Activated CD4-positive, alpha-beta T cell treated with anti-CD3 and anti-CD28 coated beads for 36 hours (primary cell): ENCODE measurements at places on chromosomes 11 and 22. TPM values are rescaled to one million over a fixed set of nuclear protein-coding genes. Genes with fewer than 3 reads are reported as not detected.

- DNase-seq: peak; percentile 40
- H3K4me1 ChIP-seq: peaks cover 68% of the 10 kb centered on the region
- H3K4me3 ChIP-seq: peak overlapping the region; percentile 92
- peaks cover 33% of the 10 kb centered on the region for H3K36me3 ChIP-seq
- peak overlapping the region; percentile 92 for H3K27ac ChIP-seq
Measured at GRCh38 chr22:37485395-37486223, 575 bp downstream of the MFNG start.

GRCh38 chr22:28297504-28297903 is 378.4 kb upstream of the PITPNB start:
- H3K27me3 ChIP-seq: no peaks in the 10 kb centered on the region
- DNase-seq: no peak
- peaks cover 10% of the 10 kb centered on the region for H3K4me1 ChIP-seq
- H3K27ac ChIP-seq: no peak overlapping the region
- no peaks in the 10 kb centered on the region for H3K36me3 ChIP-seq

DNA sequence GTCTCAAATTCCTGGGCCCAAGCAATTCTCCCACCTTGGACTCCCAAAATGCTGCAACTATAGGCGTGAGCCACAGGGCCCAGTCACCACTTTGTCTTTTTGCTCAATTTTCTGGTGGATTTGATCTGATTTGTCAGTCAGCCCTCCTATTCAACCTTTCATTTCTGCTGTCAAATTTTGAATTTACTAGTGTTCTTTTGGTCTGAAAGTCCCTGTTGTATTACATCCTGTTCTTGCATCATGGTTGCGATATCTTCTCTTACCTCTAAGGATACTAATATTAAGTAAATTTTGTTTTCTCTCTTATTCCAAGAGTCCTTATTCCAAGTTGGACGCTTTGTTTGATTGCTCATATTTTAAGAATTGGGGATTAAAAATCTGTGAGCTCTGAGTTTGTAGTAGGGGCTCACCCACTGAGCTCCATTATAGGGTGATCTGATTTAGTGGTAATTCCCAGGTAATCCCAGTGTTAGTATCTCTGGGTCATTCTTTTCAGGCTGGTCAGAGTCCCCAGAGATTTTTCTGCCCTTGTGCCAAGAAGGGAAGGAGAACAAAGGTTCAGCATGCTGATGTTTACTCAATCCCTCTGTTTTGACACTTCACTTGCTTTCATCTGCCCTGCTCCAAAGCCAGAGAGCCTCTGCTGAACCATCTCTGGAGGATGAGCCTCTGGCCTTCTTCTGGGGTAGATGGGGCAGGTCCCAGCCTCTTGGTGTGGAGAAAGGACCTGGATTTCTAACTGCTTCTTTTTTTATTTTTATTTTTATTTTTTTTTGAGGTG is 10.0 kb downstream of the UPB1 start:
- H3K27me3 ChIP-seq: no peaks in the 10 kb centered on the region
- H3K27ac ChIP-seq: no peak overlapping the region
- no peaks in the 10 kb centered on the region for H3K36me3 ChIP-seq
- H3K4me3 ChIP-seq: no peak overlapping the region

DNA sequence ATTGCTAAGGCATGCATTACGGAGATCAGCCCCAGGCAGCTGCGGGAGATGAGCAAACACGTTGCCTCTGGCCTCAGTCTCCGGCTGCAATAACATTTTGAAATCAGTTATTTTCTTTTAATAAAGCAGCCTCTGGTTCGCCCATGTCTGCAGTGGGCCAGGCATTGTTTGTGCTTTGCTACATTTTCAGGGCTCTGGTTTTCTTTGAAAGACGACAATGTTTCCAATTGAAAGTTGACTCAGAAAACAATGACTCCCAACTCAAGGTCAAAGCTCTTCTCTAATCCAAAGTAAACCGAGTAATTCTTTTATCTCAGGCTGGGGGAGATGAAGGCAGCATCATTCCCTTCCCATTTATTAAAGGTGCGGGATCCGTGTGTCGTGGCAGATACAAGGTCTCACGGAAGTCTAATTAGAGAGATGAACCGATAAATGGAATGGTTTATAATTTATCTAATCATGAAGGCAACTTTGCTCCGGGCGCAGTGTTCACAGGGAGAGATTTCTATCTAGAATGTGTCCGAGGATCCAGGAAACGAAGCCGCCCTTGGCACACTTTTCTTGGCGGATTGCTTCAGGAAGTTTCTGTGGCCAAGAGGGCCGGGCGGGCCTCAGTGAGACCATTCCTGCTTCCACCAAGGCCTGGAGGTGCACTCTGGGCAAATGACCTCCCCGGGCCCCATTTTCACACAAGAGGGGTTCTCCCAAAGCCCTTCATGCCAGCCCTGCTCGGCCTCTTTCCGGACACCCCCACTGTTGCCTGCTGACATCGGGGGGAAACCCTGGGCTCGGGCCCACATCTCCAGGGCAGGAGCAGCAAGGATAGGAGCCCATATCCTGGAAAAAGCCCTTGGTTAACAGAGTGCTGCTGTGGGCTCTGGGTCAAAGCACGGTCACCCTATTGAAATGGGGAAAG is 811.4 kb downstream of the BRD1 start:
- no peak for DNase-seq
- no peaks in the 10 kb centered on the region for H3K36me3 ChIP-seq
- H3K27me3 ChIP-seq: no peaks in the 10 kb centered on the region
- no peaks in the 10 kb centered on the region for H3K4me1 ChIP-seq
- no peak overlapping the region for H3K4me3 ChIP-seq
- no peak overlapping the region for H3K27ac ChIP-seq

DNA sequence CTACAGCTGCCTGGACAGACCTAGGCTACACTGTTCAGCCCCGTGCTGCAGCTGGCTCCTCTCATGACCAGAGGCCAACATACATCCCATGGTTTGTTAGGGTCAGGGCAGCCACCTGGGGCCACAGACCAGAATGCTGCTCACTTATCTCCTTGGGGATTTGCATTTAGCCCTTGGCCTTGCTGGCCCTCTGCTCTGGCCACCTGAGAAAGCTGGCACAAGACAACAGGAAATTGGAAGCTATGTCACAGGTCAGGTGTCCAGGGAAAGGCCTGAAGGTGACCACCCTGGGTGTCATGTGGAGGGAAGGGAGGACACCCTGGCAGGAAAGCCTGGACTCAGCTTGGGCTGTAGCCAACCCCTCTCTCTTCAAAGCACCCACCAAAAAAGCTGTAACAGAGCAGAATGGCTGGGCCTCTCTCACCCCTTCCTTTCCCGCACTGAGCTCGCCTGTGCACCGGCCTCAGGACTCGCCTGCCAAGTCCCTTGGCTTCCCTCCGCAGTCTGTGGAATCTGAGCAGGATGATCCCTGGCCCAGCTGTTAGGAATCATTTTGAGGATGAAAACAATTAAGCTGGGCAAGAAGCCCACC is 86.3 kb downstream of the SNX19 start:
- no peaks in the 10 kb centered on the region for H3K36me3 ChIP-seq
- H3K27ac ChIP-seq: no peak overlapping the region
- no peak overlapping the region for H3K4me3 ChIP-seq

DNA sequence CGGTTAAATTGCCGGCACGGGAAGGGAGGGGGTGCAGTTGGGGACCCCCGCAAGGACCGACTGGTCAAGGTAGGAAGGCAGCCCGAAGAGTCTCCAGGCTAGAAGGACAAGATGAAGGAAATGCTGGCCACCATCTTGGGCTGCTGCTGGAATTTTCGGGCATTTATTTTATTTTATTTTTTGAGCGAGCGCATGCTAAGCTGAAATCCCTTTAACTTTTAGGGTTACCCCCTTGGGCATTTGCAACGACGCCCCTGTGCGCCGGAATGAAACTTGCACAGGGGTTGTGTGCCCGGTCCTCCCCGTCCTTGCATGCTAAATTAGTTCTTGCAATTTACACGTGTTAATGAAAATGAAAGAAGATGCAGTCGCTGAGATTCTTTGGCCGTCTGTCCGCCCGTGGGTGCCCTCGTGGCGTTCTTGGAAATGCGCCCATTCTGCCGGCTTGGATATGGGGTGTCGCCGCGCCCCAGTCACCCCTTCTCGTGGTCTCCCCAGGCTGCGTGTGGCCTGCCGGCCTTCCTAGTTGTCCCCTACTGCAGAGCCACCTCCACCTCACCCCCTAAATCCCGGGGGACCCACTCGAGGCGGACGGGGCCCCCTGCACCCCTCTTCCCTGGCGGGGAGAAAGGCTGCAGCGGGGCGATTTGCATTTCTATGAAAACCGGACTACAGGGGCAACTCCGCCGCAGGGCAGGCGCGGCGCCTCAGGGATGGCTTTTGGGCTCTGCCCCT is 529 bp upstream of the CCND1 start:
- no peaks in the 10 kb centered on the region for H3K36me3 ChIP-seq
- peaks cover 39% of the 10 kb centered on the region for H3K27me3 ChIP-seq
- peak overlapping the region; percentile 20 for H3K4me3 ChIP-seq
- H3K27ac ChIP-seq: no peak overlapping the region

GRCh38 chr11:33701302-33702230 is 940 bp upstream of the C11orf91 start:
- no peaks in the 10 kb centered on the region for H3K36me3 ChIP-seq
- peak overlapping the region; percentile 45 for H3K27ac ChIP-seq
- no peak for DNase-seq
- peaks cover 11% of the 10 kb centered on the region for H3K27me3 ChIP-seq
- H3K4me3 ChIP-seq: peak overlapping the region; percentile 74

DNA sequence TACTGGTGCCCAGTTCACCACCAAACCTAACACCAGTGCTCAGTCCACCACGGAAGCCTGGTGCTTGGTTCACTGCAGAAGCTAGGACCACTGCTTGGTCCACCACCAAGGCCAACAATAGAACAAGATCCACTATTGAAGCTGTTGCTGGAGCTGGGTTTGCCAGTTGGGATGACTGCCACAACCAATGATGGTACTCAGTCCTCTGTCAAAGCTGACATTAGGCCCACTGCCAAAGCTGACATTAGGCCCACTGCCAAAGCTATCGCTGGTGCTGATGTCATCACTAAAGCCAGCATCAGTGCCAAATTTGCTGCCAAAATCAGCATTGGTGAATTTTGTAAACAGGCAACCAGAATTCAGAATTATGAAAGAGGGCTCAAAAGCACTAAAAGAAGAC is 1850.2 kb upstream of the RAG2 start:
- H3K4me3 ChIP-seq: no peak overlapping the region
- no peaks in the 10 kb centered on the region for H3K36me3 ChIP-seq
- H3K27me3 ChIP-seq: no peaks in the 10 kb centered on the region
- no peak overlapping the region for H3K27ac ChIP-seq
- DNase-seq: no peak

- H3K27me3 ChIP-seq: peaks cover 6% of the 10 kb centered on the region
- no peaks in the 10 kb centered on the region for H3K4me1 ChIP-seq
- H3K4me3 ChIP-seq: no peak overlapping the region
- H3K36me3 ChIP-seq: no peaks in the 10 kb centered on the region
- no peak overlapping the region for H3K27ac ChIP-seq
Measured at GRCh38 chr11:86097980-86098379, 29.1 kb upstream of the PICALM start.

GRCh38 chr11:46475051-46475925 is 83.7 kb upstream of the CHRM4 start:
- peaks cover 35% of the 10 kb centered on the region for H3K4me1 ChIP-seq
- H3K4me3 ChIP-seq: no peak overlapping the region
- no peak for DNase-seq

GRCh38 chr11:103648670-103649400 is 387.6 kb upstream of the DDI1 start:
- no peak overlapping the region for H3K4me3 ChIP-seq
- no peak overlapping the region for H3K27ac ChIP-seq
- no peak for DNase-seq

GRCh38 chr11:83041126-83041525 is 30.6 kb downstream of the RAB30 start:
- H3K27me3 ChIP-seq: no peaks in the 10 kb centered on the region
- peaks cover 6% of the 10 kb centered on the region for H3K36me3 ChIP-seq
- H3K4me3 ChIP-seq: no peak overlapping the region
- DNase-seq: no peak
- H3K4me1 ChIP-seq: peaks cover 35% of the 10 kb centered on the region
- no peak overlapping the region for H3K27ac ChIP-seq

- no peaks in the 10 kb centered on the region for H3K4me1 ChIP-seq
- no peaks in the 10 kb centered on the region for H3K27me3 ChIP-seq
- no peak overlapping the region for H3K4me3 ChIP-seq
- H3K27ac ChIP-seq: no peak overlapping the region
- H3K36me3 ChIP-seq: peaks cover 46% of the 10 kb centered on the region
- DNase-seq: no peak
Measured at GRCh38 chr11:6583584-6583983, 19.8 kb downstream of the RRP8 start.

DNA sequence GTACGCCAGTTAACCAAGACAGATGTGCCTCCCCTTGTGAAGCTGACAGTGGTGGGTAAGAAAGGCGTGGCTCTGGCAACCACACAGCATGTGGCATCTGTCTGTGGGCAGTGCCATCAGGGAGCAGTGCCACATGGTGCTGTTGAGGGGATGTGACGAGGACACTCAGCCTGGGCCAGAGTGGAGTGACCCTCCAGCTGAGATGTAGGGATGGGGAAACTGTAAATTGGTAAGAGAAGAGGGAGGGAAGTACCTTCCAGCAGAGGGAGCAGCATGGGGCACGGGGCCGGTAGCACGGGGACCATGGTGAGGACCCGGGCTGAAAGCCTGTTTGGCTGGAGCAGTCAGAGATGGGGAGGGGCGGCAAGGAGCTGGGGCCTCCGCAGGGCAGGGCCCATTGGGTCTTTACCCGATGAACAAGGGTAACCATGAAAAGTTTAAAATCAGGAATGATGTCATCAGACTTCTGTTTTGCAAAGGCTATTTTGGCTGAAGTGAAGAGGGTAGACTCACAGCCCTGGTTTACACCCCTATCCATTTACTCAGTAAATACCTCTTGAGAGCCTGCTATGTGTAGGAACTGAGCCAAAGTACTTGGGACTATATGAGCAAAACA is 10.4 kb downstream of the TMPRSS6 start:
- peaks cover 11% of the 10 kb centered on the region for H3K27me3 ChIP-seq
- peaks cover 1% of the 10 kb centered on the region for H3K36me3 ChIP-seq
- H3K4me1 ChIP-seq: peaks cover 38% of the 10 kb centered on the region
- peak overlapping the region; percentile 64 for H3K27ac ChIP-seq
- DNase-seq: no peak

- no peak overlapping the region for H3K27ac ChIP-seq
- H3K36me3 ChIP-seq: peaks cover 9% of the 10 kb centered on the region
- no peaks in the 10 kb centered on the region for H3K27me3 ChIP-seq
- H3K4me3 ChIP-seq: no peak overlapping the region
Measured at GRCh38 chr22:49972163-49973017, 11.8 kb downstream of the PIM3 start.

GRCh38 chr11:98952107-98952506 is 68.6 kb upstream of the CNTN5 start:
- H3K27ac ChIP-seq: no peak overlapping the region
- no peaks in the 10 kb centered on the region for H3K27me3 ChIP-seq
- H3K4me1 ChIP-seq: no peaks in the 10 kb centered on the region
- H3K4me3 ChIP-seq: no peak overlapping the region
- no peak for DNase-seq
- H3K36me3 ChIP-seq: no peaks in the 10 kb centered on the region

GRCh38 chr11:14773755-14774154 is 118.3 kb downstream of the CYP2R1 start:
- H3K27ac ChIP-seq: peak overlapping the region; percentile 48
- H3K4me1 ChIP-seq: peaks cover 55% of the 10 kb centered on the region
- H3K27me3 ChIP-seq: no peaks in the 10 kb centered on the region
- peaks cover 26% of the 10 kb centered on the region for H3K36me3 ChIP-seq
- DNase-seq: peak; percentile 25
- no peak overlapping the region for H3K4me3 ChIP-seq

Gene OR52D1
- not detected for total RNA-seq

Gene OR10G8
- total RNA-seq: not detected

Gene TSPAN32
- 7.6 TPM for total RNA-seq
